ENCODE measurements at places on chromosomes 2 and 18.
A peak's percentile ranks its signal among the peaks of the same experiment; 100 is the strongest.

DNA sequence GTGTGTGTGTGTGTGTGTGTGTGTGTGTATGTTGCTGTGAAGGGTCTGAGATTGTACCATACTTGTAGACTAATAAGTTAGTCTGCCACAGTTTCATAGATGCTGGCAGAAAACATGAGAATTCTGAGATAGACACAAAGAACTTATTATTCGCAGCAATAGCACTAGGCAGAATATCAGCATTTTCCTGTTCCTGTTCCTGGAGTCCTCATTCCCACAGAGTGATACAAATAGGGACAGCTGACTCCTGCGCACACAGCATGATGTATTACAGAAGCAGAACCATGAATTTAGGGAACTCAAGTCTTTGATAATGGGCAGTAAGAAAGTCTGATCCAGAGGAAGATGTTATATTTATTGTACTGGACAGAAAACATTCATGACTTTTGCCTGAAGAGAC is 1466.3 kb downstream of the DPP10 start:
- peak; percentile 5 for DNase-seq

DNA sequence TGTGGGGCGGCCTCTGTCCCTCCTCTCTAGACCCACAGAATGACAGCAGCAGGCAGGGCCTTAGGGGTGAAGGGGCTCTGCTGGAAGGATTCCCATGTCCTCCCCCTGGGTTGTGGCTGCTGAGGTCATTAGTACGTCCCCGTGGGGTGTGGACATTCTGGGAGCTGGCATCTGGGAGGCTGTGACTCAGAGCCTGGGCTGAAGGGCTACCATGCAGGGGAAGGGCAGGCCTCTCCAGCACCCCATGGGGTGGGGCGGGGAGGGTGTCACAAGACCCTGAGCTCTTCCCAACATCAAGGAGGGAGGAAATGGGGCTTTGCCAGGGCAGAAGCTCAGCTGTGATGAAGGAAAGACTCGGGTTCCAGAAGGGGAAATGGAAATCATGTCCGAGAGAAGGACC is 105.8 kb upstream of the SMAD2 start:
- no peak for DNase-seq

GRCh38 chr2:7795778-7796563 is 878.8 kb downstream of the RNF144A start:
- DNase-seq, result peak; percentile 85

- no peak for DNase-seq
Observed at GRCh38 chr2:120179396-120179795, 43.8 kb downstream of the TMEM185B start.

DNA sequence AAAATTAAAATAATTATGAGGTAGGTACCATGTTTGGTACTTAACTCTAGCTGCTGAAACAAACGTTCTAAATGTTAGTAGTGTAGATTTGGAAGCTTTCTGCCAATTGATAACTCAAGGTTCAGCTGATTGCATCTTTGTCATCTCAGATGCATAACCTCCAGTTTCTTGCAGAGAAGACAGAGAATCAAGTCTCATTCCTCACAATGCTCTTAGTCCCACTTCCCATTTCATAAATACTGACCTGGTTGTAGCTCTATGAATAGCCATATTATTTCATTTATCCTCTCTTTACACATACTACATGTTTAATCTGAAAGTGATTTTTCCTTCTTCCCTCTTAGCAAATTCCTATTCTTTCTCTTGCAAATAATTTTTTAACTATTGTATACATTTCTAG is 178.5 kb upstream of the SETBP1 start:
- DNase-seq, result no peak

DNA sequence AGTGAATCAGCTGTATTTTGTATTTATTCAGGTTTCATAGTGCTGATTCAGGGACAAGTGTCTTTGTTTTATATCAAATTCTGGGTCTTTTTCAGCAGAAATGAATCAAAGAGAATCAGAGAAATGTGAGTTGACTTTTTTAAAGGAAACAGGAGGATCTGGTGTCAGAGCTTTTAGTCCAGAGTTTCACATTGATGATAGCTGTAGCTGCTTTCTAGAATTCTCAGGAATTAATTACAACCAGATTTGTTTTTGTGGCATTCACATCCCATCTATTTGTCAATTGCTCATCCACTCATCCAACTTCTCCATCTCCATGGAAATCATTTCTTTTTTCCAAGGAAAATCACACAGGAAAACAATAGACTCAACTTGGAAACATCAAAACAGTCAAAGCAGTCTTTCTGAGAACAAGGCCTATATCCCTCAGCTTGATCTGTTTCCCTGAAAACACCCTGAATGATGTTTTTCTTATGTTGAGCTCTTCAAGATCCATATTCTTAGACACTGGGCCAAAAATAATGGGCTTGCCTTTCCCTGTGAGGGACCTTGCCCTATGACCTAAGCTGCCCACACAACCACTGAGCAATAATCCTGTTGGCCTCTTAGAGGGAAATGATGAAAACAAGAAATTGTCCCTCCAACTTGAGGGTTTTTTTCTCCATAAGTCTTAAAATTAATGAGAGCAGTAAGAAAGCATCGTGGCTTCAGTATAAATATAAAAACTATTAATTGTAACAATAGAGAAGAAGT is 249.5 kb upstream of the FN1 start:
- peak; percentile 44 for DNase-seq

GRCh38 chr2:224919472-224920110 is 122.7 kb downstream of the DOCK10 start:
- DNase-seq, result no peak

DNA sequence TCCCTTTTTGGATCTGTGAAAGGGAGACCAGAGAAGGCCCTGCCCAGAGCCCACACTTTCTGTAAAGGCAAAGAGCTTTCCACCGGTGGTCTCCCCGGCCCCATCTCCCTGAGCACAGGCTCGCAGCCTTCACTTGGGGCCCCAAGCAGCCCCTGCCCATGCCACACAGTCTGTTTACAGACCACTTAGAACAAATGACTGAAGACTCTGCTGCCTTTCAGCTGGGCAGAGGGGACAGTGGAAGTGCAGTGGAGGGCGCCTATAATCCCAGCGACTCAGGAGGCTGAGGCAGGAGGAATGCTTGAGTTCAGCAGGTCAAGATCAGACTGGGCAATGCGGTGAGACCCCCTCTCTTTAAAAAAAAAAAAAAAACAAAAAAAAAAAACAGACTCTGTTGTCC is 28.9 kb downstream of the SERTAD2 start:
- DNase-seq, result no peak
